ENCODE measurements at places on chromosomes 6 and 20.

DNA sequence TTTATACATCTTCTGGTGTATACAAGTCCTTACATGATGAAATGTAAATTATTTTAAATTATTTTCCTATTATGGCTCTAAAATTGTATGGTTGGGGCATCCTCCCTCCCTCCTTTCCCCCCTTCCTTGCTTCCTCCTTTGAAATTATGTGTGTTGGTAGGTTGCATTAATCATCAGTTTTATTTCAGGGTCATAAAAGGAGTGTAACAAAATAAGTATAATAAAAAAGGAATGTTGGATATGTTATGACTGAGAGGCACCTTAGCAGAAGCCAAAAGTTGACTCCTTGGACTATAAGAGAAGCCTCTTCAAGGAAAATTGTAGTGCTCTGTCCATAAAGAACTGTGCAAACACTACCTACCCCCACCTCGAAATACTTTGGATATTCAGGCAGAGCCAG is 46.6 kb upstream of the PTPRK start:
- DNase-seq, result no peak

GRCh38 chr6:11053307-11053706 is 9.2 kb upstream of the ELOVL2 start:
- no peak for DNase-seq

DNA sequence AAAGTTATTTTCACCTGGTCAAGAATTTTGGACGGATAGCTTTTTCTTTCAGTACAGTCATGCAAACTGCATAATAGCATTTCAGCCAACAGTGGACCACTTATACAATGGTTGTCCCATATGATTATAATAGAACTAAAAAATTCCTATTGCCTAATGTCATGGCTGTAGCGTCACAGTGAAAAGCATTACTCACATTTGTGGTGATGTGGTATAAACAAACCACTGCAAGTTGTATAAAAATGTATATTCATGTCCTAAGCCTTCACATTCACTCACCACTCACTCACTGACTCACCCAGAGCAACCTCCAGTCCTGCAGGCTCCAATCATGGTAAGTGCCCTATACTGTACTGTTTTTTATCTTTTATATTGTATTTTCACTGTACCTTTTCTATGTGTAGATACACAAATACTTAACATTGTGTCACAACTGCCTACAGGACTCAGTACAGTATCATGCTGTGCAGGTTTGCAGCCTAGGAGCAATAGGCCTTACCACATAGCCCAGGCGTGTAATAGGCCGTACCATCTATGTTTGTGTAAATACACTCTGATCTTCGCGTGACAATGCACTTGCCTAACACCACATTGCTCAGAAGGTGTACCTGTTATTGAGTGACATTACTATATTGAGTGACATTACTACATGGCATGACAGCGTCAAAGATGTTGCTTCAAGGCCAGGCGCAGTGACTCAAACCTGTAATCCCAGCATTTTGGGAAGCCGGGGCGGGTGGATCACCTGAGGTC is 17.9 kb downstream of the ABHD12 start:
- DNase-seq, result peak; percentile 32

- DNase-seq, result no peak
Observed at GRCh38 chr20:5085380-5085779, 34.4 kb downstream of the PCNA start.

GRCh38 chr6:53437557-53438202 is 88.9 kb upstream of the ELOVL5 start:
- DNase-seq, result peak; percentile 70

DNA sequence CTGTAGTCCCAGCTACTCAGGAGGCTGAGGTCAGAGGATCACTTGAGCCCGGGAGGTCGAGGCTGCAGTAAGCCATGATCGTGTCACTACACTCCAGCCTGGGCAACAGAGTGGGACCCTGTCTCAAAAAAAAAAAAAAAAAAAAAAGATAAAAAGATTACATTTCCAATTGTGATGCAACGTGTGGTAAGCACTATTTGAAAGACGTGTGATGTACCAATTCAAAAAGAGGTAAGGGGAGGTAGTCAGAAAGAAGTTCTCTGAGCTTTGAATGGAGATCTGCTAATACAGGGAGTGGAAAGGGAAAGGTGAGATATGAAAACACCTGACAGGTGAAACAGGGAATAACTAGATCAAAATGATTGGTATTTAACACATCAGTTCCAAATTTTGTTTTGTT is 11.9 kb downstream of the GOPC start:
- no peak for DNase-seq

- no peak for DNase-seq
Observed at GRCh38 chr6:80988286-80988685, 764.2 kb downstream of the TENT5A start.

DNA sequence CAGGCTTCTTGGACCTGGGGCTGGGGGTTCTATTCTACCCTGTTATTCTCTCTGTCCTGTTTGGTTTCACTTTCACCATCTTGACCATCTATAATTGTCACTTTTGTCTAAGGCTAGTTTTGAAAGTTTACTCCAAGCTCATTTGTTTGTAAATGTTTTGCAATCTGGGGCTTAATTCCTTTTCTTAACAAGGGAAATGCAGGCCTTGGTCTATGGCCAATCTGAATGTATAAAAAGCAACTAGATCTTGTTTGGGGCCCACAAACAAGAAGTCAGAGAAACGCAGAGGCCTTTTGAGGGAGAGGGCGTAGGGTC is 86.3 kb upstream of the PREP start:
- no peak for DNase-seq

DNA sequence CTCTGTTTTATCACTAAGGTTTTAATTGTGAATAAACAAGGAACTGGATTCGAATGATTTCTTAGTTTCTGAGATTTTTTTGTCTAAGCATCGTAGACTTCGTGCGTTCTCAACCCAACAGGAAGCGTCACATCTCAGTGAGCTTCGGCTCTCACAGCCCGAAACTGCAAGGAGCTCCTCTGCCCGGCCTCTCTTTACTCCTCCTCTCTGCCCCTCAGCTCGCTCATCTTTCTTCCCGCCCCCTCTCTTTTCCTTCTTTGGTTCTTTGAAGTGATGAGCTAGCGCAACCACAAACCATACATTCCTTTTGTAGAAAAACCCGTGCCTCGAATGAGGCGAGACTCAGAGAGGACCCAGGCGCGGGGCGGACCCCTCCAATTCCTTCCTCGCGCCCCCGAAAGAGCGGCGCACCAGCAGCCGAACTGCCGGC is 480 bp upstream of the NT5E start:
- peak; percentile 33 for DNase-seq

Measured in activated CD4-positive, alpha-beta T cell treated with anti-CD3 and anti-CD28 coated beads, Interleukin-2, Interleukin-6, amounts not matched to agents 100 ng/mL and 50 ng/mL, durations not matched to agents 16 hours and 8 hours (primary cell).